HuH-7.5 (cell line): ENCODE measurements at places on chromosomes 11 and 22.
A peak's percentile ranks its signal among the peaks of the same experiment; 100 is the strongest.

GRCh38 chr11:78170413-78170812, 18.0 kb downstream of the KCTD21 start:
- DNase-seq, result no peak

- no peak for DNase-seq
Measured at GRCh38 chr22:42889304-42889703, 32.2 kb upstream of the ARFGAP3 start.

DNA sequence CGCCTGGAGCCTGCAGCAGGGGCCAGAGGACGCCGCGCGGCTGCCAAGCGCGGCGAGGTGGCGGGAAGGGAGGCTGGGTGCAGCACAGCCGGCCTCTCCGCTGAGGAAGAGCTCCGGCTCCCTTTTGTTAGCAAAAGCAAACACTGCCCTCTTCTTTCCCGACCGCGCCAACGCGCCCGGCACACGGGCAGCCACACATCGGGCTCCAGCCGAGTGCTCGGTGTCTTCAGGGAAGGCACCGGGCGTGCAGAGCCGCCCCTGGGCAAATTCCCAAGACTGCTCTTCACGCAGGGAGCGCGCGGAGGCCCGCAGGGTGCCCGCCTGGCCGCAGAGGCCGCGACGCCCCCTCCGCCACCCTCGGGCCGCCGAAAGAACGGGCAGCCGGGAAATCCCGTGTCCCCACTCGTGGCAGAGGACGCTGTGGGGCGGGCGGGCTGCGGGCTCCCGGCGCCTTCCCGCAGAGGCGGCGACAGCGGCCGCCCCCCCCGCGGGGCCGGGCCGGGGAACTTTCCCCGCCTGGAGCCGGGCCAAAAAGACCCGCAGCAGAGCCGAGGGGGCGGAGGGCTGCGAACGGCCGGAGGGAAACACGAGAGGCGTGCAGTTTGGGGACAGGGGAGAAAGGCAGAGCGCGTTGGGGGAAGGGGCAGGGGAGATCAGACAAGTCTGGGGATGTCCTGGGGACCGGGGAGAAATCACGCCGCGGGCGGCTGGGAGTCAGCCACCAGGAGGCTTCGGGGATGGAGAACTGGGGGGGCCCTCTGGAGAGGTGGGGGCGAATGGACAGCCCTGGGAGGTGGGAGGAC, 931 bp downstream of the CADM1 start:
- peak; percentile 36 for DNase-seq

DNA sequence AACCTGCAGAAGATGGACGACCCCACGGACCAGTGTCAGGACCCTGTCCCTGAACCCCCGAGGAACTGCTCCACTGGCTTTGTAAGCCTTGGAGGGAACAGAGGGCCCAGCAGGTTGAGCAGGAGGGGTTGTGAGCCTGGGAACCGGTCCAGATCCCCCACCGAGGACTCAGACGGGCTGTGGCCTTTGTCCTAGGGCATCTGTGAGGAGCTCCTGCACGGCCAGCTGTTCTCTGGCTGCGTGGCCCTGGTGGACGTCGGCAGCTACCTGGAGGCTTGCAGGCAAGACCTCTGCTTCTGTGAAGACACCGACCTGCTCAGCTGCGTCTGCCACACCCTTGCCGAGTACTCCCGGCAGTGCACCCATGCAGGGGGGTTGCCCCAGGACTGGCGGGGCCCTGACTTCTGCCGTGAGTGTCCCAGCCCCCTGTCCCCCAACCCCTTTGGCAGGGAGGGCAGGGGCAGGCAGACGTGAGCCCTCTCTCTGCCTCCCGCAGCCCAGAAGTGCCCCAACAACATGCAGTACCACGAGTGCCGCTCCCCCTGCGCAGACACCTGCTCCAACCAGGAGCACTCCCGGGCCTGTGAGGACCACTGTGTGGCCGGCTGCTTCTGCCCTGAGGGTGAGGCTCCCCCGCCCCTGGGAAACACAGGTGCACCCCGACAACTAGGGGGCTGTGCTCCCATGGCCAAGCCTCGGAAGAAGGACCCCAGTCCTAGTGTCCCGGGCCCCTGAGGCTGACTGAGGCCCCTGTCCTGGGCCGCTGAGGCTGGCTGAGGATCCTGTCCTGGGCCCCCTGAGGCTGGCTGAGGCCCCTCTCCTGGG, 6.4 kb downstream of the MUC5AC start:
- DNase-seq, result no peak

DNA sequence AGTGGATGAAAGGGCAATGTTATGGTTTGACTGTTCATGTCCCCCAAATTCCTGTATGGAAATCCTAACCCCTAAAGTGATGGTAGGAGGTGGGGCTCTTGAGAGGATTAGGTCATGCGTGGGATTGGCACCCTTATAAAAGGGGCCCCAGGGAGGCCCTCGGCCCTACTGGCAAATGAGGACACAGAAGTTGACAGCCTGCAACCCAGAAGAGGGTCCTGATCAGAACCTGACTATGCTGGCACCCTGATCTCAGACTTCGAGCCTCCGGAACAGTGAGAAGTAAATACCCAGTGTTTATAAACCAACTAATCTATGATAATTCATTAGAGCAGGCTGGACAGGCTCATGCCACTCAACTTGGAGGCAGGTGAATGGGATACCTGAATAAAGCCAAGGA, 8.7 kb downstream of the IFITM10 start:
- DNase-seq, result no peak

- DNase-seq, result peak; percentile 11
Measured at GRCh38 chr11:18393581-18394274, 635 bp upstream of the LDHA start.

GRCh38 chr22:17712441-17712840, 61.8 kb downstream of the BID start:
- DNase-seq, result no peak

DNA sequence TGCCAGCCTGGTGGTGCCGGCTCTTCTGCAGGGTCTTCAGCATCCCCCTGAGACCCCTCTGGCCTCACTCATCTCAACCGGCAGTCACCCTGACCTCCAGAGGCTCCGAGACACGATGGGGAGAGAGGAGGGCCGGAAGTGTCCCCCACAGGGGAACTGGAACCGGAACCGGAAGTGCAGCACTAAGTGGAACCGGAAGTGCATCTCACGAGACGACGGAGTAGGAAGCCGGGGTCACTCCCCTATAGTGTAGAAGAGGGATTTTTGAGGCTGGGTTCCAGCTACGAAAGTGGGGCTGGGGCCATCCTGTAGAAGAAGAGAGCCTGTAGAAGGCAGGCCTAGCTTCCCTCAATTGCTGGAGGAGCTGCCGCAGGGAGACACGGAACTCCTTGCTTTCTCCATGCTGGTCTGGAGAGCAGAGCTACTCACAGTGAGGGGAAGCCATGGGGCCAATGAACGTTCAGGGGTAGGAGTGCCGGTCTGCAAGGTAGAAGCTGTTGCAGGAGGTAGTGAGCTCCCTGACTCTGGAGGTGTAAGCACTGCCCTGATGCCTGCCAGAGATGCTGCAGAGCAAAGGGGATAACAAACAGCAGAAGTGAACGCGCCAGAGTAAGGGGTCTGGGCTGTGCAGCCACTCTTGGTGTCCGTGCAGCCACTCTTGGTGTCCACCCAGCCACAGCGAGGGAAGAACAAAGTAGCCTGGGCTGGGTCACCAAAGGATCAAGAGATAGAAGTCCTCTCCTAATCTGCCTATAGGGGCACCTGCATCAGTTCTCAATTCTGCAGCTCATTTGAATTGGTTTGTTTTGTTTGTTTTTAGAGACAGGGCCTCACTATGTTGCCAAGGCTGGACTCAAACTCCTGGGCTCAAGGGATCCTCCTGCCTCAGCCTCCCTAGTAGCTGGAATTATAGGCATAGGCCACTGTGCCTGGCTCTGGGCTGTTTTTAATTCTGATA, 21.9 kb downstream of the SCUBE1 start:
- DNase-seq, result no peak

DNA sequence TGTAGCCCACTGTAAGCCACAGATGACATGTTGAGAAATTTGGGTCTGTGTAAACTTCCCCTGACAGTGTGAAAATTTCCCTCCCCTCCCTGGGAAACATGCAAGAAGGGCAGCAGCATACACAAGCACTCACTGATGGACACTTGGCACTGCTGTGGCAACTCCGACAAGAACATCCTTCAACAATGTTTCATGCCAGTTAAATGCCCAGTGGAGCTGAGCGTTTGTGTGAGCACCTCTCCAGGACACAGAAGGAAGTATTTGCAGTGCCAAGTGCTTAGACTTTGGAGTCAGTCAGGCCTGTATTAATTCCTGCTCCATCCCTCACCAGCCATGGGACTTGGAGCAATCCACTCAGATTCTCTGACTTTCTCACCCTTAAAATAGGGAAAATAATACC, 17.7 kb downstream of the C11orf87 start:
- DNase-seq, result no peak

GRCh38 chr22:42799461-42800405, 57.3 kb downstream of the ARFGAP3 start:
- no peak for DNase-seq

DNA sequence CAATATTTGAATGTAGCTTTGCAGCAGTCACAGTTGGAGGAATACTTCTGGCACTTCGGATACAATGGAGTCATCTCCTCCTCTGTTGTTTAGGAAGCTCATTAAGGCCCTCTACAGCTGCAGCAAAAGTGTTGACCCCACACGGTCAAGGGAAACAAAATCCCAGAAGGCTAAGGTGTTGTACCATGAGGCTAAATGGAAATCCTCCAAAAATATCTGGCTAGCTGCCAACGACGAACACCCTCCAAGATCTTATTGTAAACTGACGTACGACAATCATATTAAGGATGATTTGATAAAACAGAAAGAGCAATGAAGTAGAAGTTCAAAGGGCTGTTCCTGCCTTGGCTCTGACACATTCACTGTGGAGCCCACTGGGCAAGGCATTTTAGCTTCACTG, 4.0 kb downstream of the POGLUT3 start:
- no peak for DNase-seq

DNA sequence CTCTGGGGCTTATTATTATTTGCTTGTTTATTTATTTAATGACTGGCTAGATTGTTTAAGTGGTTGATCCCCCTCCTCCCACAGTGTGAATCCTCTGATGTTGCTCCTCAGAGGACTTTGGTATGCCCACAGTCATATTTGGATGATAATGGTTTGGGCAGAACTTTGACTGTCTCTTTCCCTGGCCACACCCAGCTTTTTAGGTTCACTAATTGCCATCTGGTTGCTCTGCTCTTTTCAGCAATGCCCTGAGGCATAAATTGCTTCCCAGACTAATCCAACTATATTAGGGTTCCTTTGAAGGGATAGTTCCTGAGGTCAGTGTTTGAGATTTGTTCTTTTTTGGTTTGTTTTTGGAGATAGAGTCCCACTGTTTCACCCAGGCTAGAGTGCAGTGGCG, 99.3 kb upstream of the RRM1 start:
- DNase-seq, result no peak

DNA sequence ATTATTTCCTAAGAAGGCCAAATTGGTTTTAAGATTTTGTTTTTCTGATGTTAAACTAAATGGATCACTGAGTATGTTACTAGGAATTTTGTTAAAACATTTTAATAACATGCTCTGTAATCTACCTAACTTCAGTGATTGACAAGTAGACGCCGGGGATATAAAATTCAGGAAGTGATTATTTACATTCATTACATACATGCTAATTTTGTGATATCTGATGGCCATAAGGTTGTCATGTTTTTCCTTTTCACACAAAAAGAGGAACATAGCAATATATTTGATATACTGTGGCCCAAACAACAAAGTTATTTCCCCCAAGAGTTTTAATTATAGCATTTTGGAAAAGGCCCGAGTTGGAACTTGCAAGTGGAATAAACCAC, 12.1 kb downstream of the SCUBE1 start:
- DNase-seq, result no peak

GRCh38 chr22:46027211-46028105, 50.5 kb upstream of the WNT7B start:
- no peak for DNase-seq

DNA sequence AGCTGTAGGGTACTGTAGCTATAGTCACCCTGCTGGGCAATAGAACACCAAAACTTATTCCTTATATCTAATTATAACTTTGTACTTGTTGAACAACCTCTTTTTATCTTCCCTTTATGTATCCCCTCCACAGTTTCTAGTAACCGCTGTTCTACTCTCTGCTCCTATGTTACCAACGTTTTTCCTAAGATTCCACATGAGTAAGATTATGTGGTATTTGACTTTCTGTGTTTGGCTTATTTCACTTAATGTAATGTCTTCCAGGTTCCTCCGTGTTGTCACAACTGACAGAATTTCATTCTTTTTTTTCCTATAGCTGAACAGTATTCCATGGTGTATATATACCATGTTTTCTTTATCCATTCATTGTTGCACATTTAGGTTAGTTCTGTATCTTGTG, 258.4 kb downstream of the DYNC2H1 start:
- DNase-seq, result no peak

DNA sequence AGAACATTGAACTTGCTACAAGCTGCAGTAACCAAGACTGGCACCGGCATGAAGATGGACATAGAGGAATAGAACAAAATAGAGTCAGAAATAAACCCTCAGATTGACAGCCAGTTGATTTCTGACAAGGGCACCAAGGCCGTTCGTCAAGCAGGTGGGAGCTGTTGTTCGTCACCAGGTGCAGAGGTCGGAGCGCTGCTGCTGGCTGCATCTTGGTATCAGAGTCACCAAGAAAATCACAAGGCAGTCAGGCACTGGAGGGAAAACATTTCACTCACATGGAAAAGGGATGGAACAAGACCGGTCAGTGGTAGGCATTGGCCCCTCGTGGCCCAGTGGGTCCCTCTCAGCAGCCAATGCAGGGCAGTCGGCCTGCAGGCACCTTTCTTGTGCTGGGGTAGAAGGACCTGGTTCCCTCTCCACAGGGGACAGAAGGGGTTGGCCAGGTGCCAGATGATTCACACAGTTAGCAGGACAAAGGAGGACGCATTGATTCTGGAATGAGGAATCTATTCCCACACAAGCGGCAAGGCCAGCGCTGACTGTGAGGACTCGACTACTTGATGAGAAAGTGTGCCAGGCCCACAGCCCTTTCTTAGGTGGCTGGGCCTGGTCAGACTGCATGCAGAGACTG, 115.8 kb upstream of the FGF3 start:
- DNase-seq, result no peak

GRCh38 chr11:8777907-8778767, 95.5 kb downstream of the RPL27A start:
- DNase-seq, result no peak

DNA sequence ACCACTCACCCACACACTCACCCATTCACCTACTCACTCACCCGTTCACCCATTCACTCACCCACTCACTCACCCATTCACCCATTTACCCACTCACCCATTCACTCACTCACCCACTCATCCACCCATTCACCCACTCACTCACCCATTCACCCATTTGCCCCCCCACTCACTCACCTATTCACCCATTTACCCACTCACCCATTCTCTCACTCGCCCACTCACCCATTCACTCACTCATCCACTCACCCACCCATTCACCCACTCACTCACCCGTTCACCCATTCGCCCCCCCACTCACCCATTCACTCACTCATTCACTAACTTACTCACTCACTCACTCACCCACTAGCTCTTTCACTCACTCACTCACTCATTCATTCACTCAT, 15.0 kb downstream of the MUC5AC start:
- DNase-seq, result no peak

DNA sequence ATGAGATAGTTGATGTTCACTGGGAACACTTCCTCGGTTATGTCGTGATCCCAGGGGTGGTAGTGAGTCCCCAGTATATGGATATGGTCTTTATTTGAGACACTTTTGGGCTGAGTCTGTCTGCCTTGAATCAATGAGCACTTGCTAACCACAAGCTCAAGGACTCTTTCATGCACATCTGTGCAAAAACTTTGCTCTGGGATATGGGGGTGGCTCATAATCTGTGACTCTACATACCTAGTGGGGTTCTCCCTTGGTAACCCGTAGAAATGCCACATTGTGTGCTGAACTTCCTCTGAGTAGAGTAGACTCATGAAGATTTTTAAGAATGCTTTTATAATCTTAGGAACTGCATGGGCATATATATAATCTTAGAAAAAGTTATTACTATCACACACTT, 69.3 kb downstream of the SWAP70 start:
- no peak for DNase-seq

GRCh38 chr11:119422809-119423508, at the start of gene THY1:
Gene THY1, minus strand, starts transcription at chr11:119423172. Its CDS starts 2,267 bp downstream, at chr11:119420905.
- DNase-seq, result no peak
